ENCODE measurements at places on chromosomes 11 and 22.
A peak's percentile ranks its signal among the peaks of the same experiment; 100 is the strongest.

DNA sequence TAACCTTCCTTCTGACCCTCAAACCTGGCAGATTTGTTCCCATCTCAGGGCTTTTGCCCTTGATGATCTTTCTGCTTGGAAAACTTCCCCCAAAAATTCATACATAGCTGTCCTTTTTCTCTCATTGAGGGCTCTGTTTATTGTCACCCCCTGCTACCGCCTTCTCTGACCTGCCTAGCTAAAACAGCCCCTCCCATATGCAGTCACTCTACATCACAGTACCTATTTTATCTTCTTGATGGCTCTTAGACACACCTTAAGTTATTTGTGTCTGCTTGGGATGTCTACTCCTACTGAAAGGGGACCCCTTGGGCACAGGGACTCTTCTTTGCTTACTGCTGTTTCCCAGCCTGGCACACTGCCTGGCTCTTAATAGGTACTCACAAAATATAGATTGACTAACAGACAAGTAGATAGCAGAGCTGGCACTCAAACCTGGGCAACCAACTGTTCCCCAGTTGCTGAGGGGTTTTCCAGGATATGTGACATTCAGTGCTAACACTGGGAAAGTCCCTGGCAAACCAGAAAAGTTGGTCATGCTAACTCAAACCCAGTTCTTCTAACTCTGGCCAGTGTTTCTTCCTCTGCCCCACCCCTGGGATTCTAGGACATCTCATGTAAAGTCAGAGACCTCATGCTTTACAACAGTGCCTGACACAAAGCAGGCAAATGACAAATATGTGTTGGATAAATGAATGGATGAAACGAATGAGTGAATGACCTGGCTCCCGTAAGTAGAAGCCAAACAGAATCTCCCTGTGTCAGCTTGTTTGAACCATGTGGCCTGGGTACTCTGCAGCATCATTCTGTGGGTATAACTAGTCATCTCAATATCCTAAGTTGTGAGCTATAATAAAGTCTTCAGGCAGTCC lies 19.8 kb upstream of the FJX1 start:
- DNase-seq, result no peak

DNA sequence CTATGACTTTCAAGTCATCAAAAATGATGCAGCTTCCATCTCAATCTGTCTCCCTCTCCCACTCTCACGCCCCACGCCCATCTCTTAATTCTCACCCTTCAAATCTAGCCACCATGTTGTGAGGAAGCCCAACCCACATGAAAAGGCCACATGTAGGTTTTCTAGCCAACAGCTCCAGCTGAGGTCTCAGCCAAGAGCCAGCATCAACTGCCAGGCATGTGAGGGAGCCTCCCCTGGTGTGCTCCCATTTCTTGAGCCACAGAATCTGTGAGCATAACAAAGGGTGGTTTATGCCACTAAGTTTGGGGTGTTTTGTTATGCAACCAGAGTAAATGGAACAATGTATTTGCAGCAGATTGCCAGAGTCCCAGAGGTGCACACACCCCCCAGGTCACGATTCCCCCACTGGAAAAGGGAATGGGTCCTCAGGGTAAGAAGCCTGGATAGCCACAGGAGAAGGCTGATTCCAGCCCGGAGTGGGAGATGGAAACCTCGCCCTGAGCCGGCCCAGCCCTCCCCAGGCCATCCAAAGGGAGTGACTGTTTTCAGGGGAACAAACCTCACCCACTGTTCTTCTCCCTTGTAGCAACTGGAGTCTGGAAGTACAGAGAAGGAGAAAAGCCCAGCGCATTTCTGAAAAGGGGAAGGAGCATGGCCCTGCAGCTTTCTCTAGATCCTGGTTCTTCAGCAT lies 20.0 kb upstream of the LINC01488 start:
- no peak for DNase-seq

GRCh38 chr11:112615238-112615637 lies 346.0 kb upstream of the NCAM1 start:
- no peak for DNase-seq

- no peak for DNase-seq
Measured at GRCh38 chr11:28922386-28922981, 814.3 kb downstream of the METTL15 start.

- DNase-seq, result no peak
Measured at GRCh38 chr11:27119396-27119795, 78.8 kb downstream of the BBOX1 start.

DNA sequence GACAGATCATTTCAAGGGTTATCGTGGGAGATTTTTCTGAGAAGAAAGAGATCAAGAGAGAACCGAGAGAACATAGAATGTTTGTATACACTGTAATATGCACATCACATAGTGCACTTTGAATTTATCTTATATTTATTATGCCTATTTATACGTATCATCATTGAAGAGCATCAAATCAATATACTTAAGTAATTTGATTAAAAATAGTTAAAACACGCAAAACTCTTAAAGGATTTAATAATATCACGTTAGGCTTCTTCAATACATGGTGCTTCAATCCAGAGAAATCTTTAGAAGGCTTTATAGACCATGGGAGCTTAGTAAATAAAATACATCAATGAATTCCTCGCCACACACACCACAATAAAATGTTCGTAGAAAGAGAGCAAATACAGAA lies 139.5 kb upstream of the C11orf58 start:
- DNase-seq, result no peak

DNA sequence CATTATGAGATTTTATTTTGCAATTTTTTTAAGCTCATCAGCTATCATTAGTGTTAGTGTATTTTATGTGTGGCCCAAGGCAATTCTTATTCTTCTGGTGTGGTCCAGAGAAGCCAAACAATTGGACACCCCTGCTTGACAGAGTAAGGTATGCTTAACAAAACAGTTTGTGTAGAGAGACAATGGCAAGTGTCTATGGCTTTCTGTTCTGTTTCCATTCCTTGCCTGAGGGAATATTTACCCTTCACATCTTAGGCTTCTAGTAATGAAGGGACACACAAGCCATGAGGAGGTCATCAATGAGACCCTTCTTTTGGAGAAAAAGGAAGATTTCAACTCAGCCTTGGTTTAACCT lies 1278.4 kb upstream of the TENM4 start:
- DNase-seq, result no peak

DNA sequence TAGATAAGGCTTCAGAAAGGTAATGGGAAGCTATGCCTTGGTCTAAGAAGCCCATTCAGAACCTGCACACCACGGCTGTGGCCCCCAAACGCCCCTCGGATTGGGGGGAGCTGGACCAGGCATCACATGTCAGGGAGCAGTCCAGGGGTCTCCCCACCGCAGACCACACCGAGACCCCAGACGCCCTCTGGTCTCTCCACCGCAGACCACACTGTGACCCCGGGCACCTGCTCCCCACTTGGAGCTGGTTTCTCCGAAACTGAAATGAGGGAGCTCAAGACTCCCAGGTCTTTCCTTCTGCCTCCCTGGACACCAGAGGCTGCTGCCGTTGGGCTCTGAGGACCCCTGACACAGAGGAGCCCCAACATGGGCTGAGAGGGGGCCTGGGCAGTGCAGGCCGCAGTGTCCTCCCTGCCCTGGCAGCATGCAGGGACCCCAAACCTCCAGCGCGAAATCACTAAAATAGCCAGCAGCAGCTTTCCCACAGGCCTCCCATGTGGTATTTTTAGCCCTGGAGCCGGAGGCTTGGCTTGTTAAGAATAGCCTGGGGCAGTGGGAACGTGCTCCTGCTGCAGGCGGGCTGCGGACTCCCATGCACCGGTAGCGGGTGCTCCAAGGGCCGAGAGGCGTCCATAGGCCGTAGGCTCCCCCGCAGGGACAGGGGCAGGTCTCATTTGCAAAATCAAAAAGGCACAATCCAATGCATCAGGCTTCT lies 7.7 kb downstream of the LINC01488 start:
- DNase-seq, result no peak

GRCh38 chr22:23281406-23282088 lies 101.2 kb downstream of the BCR start:
- DNase-seq, result peak; percentile 58

- no peak for DNase-seq
Measured at GRCh38 chr11:2558861-2559526, 114.2 kb downstream of the KCNQ1 start.

DNA sequence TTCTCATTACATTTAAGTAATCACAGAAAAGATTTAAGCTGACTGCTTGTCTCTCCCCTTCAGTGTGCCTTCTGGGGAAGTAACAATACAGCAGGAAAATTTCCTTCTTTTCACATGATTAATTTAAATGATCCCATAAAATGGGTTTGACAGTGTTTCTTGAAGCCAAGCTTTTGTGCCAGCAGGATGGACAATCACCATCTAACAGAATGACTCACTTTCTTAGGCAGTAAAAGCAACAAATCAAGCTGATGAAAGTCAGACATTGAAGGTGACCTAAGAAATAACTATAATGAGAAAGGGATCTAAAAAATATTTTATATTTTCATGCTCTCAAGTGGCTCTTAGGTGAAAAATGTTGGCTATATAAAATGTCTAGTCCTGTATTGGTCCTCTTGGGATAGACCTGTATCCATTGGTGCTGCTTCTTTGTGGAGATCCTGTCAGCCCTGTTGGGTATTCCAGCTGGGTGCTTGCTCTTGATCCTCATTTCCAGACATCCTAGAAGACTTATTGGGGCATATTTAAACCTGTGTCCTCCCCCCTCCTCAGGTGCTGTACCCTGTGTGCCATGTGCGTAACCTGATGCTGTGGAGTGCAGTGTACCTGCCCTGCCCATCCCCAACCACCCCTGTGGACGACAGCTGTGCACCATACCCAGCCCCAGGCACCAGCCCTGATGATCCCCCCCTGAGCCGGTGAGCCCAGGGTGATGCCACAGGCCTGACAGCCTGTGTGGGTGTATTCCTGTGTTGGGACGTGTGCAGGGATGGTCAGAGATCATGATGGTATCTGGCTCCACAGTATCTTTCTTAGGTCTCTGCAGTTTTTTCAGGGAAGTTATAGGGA lies 62.7 kb upstream of the HORMAD2 start:
- no peak for DNase-seq

DNA sequence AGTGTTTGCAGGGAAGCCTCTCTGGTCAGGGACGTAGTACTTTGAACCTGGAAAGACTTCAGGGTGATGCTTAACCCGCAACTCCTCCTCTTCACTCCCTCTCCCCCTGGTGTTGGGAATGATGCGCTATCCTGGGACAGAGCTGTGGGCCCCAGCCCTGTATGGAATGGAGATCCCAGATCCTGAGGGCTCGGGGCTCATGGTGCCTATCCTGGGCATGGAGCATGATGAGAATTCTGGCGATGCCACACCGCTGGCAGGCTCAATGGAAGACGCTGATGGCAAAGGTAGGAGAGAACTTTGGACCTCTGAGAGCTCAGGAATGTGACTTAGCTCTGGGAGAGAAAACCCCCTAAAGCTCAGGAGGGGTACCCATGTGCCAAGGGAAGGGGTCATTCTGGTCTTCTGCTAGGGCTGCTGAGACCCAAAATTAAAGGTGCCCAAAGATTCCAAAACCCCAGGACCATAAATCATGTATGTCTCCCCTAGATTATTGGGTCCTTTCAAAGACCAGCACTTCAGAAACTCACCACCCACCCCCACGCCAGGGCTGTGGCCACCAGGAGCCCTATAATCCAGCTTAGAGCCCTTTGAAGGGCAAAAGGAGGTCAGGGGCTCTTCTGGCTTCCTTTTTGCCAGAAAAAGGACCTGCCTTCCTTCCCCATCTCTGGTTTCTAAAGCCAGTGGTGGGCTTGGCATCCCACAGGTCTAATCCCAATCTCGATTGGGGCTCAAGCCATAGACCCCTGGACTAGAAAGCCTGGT lies 52.5 kb downstream of the BTG4 start:
- no peak for DNase-seq
